Skeletal muscle tissue (tissue), 5 donors: ENCODE measurements at places on chromosomes 7 and 10. TPM values are rescaled to one million over a fixed set of nuclear protein-coding genes. Genes with fewer than 3 reads are reported as not detected.

The HELLS gene
- 14.6 TPM for total RNA-seq

The NOS3 gene
- total RNA-seq, result 4.7 TPM

The OR9A2 gene
- not detected for total RNA-seq

The CYP26C1 gene
- not detected for total RNA-seq

The CYP2C8 gene
- total RNA-seq, result not detected

The C7orf57 gene
- not detected for total RNA-seq

The MYO1G gene
- 1.6 TPM for total RNA-seq

The SLC26A3 gene
- total RNA-seq, result not detected
